ENCODE measurements at places on chromosomes 2 and 18.

GRCh38 chr2:193824474-193824873, 1629.7 kb upstream of the TMEFF2 start:
- DNase-seq = no peak

GRCh38 chr2:174157053-174157452, 91.3 kb downstream of the OLA1 start:
- DNase-seq = no peak

GRCh38 chr18:11004951-11005350, 144.4 kb downstream of the PIEZO2 start:
- DNase-seq = no peak

GRCh38 chr2:220696280-220696669, 875.8 kb downstream of the EPHA4 start:
- no peak for DNase-seq

DNA sequence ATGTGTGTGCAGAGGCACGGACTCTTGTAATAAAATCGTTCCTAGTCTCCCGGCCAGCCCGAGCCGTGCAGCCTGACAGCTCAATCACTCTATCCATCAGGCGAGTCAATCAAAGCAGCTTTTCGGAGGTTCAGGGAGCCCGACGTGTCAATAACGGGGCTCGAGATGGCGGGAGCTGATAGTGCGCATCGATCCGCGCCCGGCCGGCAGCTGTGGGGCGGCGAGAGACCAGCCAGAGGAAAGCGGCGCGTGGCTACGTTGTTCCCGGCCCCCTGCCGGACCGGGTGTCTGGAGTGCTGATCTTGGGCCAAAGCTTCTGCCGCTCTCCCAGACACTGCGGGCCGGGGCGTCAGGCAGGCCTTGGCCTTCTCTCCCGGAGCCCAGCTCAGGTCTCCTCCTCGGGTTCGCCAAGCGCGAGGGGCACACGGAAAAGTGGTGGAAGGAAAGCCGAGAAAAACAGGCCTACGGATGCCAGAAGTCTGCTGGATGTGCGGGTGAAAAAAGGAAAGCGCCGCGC, 2.4 kb downstream of the EN1 start:
- DNase-seq = no peak

GRCh38 chr2:207459990-207460757, 69.6 kb upstream of the CREB1 start:
- DNase-seq = no peak

- DNase-seq = no peak
These were observed 249.1 kb upstream of the SPRED2 start for GRCh38 chr2:65681503-65681902.

GRCh38 chr18:13999231-13999630, 83.9 kb upstream of the MC2R start:
- no peak for DNase-seq

DNA sequence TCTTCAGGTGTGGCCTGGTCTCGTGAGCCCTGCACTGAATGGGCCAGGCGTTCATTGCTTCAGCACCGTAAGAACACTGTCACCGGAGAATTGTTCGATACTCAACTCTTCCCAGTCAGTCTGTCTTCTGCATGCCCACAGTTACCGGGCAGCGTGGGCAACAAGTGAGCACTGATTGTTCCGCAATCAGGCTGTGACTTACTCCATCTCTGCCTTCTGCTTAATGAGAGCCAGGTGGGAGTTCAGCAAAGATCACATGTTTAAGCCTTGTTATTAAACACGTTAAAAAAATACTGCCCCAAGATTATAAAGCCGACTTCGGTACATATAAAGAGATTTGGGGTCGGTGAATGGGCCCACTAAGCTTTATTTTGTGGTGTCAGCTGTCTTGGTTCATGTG, 3.7 kb downstream of the STEAP3 start:
- no peak for DNase-seq
